ENCODE measurements at places on chromosomes 5 and 9.

DNA sequence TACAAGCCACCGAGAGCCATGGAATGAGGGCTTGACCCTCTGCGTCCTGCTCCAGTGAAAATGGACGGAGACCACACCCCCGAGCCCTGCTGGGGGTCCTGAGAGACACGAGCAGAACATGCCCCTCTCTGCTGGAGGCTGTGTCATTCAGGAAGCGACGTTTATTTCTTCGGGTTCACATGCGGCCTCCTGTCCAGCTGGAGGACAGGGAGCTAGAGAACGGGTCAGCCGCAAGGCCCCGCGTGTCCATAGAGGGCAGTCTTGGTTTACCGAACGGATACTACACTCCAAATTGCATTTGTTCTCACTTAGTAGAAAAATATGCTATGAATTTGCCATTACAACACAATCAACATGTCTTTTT lies 36.1 kb downstream of the MRPL36 start:
- DNase-seq = no peak

DNA sequence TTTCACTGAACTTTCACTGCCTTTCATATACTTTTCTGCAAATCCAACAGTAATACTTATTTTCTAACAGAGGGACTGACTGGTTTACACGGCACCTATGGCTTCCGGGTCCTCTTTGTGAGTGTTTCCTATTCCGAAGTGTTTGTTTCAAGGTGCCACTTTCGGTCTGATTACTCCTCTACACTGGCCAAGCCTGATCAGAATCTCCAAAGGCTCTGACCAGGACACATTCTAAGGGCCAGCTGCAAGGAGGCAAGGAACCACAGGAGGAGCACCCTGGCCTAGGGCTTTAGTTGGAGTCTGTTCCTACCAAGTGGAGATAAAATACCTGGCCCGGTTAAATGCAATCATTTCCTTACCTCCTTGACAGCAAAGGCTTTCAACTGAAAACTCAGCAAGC lies 132.1 kb downstream of the GLIS3 start:
- no peak for DNase-seq

DNA sequence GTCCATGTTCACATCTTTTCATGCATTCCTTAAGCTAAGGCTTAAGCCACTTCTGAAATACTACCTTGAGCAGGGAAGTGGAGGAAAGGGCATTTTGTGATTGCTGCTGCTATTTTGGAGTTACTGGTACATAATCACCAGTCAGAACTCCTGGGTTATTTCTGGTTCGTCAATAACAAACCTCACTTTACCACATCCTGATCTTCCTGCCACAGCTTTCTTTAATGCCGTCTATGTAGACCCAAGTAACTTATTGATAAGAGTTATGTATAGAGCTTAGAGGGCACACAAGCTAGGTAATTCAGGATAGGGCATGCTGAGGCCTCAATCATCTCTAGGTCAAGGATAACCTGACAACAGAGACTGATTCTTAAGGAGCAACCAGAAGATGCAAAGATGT lies 120.7 kb downstream of the DOCK8 start:
- no peak for DNase-seq

- peak; percentile 79 for DNase-seq
These were observed 23.5 kb downstream of the LMX1B start for GRCh38 chr9:126636983-126637798.

DNA sequence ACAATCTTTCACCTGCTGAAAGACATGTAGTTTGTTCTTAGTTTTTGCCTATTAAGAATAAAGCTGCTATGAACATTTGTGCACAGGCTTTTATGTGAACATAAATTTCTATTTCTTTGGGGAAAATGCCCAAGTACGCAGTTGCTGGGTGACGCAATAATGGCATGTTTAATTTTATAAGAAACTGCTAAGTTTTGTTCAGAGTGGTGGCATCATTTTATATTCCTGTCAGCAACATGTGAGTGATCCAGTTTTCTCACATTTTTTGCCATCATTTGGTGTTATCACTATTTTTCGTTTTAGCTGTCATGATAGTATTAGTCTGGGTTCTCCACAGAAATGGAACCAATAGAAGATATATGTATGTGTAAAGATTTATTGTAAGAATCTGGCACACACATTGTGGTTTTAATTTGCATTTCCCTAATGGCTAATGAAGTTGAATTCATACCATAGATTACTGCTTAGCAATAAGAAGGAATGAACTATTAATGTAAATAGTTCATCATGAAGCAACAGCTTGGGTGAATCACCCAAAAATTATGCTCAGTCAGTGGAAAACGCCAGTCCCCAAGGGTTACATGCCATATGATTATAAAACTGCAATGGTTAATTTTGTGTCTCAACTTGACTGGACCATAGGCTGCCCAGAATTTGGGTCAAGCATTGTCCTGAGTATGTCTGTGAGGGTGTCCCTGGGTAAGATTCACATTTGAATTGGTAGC lies 358.6 kb downstream of the MSX2 start:
- no peak for DNase-seq

GRCh38 chr5:170148430-170149205 lies 42.9 kb downstream of the FOXI1 start:
- DNase-seq = no peak

DNA sequence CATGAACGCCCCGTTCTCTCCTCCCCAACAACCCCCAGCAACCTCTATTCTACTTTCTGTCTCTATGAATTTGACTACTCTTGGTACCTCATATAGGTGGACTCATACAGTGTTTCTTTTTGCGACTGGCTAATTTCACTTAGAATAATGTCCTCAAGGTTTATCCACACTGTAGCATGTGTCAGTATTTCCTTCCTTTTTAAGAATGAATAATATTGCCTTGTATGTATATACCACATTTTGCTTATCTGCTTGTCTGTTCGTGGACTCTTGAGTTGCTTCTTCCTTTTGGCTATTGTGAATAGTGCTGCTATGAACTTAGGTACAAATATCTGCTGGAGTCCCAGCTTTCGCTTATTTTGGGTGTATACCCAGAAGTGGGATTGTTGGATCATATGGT lies 42.7 kb downstream of the IQGAP2 start:
- DNase-seq = no peak

GRCh38 chr5:20572614-20573013 lies 584.6 kb upstream of the CDH18 start:
- DNase-seq = no peak

DNA sequence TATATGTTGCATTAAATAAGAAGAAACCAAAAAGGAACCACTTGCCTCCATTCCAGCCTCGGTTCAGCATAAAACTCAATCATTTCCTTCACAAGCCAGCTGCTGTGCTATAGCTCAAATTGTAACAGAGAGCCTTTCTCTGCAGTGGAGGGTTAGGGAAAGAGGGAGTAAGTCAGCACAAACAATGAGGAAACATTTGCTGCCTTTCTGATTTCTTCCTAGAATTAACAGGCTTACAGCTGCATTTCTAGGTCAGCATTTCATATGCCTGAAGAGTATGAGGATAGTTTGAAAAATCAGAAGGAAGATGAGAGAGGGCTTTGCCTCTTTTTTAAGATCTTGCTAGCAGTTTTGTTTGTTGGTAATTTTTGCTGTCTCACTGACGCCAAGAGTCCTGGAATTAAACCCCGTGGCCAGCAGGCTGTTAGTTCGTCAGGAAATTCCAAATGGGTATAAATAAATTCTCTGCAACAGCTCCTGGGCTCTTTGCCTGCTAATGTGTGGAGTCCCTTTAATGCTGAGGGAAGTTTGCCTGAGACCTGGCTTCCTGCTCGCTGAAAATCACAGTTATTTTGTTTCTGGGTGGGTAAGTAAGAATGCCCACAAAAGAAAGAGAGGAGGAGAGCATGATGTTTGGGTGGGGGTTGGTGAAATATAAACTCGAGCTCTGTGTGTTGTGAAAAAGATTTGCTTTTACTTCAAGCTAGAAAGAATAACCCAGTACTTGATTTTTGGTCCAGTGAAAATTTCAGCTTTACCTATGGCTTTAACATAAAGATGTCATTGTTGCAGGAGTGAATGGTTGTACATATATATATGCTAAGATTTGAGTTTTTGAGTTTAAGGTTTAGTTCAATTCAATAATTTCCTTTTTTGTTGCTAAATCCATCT lies 148.1 kb upstream of the DMRT1 start:
- peak; percentile 70 for DNase-seq

- DNase-seq = no peak
These were observed 23.9 kb upstream of the NIM1K start for GRCh38 chr5:43168175-43168574.

- no peak for DNase-seq
These were observed 43.6 kb upstream of the RAD23B start for GRCh38 chr9:107239474-107239873.

DNA sequence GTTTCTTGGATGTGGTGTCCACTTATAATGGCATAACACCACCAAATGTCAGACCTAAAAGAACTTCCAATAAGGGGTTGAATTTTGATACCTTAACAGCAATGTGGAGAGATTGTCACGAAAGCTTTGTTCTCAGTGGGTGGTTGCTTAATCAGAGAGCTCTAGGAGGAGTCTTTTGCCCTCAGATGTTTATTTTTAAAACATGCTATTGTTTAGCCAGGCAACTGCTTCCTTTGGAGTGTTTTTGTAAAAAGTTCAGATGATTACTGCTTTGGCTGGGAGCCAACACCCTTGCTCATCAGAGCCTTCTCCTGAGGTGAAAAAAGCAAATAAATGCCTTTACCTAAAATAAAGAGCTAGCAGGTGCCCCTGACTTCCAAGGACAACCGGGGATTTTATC lies 65.0 kb downstream of the SLC1A1 start:
- no peak for DNase-seq

DNA sequence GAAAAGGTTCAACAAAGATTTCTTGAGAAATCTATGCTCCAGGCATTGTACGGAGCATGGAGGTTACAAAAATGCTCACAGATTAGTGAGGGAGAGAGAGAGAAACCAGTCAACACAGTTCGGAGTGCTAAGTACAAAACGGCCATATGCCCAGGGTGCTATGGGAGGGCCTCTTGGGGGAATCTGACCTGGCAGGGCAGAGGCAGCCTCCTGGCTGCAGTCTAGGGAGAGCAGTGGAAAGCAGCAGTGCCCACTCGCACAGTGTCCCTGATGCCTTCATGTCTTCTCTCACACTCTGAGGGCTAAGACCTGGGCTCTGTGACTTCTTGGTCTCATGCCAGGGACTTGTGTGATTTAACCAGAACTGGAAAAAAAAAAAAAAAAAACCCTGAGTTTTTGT lies 29.8 kb upstream of the SMC5 start:
- DNase-seq = no peak

GRCh38 chr5:87185838-87186237 lies 81.8 kb upstream of the RASA1 start:
- DNase-seq = no peak

DNA sequence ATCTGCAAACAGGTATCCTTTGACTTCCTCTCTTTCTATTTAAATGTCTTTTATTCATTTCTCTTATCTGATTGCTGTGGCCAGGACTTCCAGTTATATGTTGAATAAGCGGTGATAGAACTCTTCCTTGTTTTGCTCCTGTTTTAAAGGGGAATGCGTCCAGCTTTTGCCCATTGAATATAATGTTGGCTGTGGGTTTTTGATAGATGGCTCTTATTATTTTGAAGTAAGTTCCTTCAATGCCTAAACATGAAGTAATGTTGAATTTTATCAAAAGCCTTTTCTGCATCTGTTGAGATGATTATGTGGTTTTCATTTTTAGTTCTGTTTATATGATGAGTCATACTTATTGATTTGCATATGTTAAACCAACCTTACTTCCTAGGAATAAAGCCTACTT lies 300.5 kb upstream of the CTNND2 start:
- DNase-seq = no peak

- DNase-seq = no peak
These were observed 1061.3 kb upstream of the DMAC1 start for GRCh38 chr9:8860925-8861324.

DNA sequence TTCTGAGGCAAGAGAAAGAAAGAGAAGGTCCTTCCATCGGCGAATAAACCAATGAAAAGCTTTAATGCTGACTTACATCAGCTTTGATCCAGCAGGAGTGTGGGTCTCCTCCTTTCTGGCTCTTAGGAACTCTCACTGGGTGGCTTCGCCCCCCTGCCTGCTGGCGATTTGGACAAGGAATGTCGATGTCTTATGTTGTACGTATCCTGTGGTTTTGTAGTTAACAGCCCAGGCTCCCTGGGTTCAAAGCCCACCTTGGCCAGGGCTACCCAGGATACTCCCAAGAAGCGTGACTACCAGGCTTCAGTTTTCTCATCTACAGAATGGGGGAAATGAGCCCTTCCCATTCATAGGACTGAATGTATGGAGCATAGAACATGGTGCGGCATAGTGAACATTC lies 124.2 kb downstream of the ROR2 start:
- DNase-seq = no peak

DNA sequence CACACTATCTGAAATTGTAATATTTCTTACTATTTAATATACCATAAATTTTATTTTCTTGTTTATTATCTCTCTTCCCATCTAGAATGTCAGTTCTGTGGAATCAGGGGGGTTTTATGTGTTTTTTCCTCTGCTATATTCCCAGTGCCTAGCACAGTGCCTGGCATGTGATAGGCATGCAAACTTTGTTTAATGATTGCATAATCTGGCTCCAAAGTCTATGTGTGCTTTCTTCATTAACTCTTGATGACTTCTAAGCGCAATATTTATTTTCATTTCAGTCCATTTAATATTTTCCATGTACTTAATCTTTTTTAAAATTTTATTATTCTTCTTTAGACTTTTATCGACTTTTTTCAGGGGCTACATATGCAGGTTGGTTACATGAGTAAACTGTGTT lies 60.4 kb upstream of the CDK5RAP2 start:
- no peak for DNase-seq

GRCh38 chr5:167665841-167666375 lies 625.5 kb upstream of the WWC1 start:
- DNase-seq = no peak

GRCh38 chr9:94791435-94791834 lies 64.9 kb downstream of the AOPEP start:
- DNase-seq = no peak

DNA sequence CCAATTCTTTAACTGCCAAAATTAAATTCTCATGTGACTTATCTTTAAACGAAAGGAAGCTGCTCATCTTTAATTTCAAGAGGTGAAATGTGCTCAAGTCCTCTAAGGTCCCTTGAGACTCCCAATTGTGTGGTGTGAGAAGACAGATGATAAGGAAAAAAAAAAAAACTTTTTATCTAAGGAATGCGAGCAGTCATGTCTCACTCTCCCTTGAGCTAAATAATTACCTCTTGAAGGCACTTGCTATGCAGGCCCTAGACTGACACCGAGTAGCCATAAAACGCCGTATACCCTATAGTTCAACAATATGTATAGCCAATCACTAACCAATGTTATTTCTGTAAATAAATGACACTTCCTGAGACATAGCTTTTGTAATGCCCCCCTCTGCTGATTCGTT lies 1.5 kb upstream of the DTWD2 start:
- DNase-seq = no peak

- no peak for DNase-seq
These were observed 31.5 kb downstream of the OTULIN start for GRCh38 chr5:14696057-14696456.

DNA sequence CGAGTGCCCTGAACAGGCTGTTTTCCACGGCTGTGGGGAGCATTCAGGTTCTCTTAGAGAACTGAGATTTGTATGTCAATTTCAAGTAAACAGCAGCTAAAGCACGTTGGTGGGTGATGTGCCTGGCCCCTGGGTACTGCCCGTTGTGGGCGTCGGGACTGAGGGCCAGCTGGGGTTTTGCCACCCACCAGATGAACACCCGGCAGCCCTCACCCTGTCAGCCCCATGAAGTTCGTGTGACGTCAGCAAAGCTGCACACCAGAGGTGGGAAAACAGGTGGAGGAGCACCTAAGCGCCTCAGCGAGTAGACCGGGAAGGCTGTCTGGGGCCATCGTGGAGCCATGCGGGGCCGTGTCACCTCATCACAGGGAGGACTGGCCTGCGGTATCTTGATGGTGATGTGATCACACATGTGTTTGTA lies 9.2 kb downstream of the CEP72 start:
- DNase-seq = no peak

- no peak for DNase-seq
These were observed 129.4 kb upstream of the ICE1 start for GRCh38 chr5:5293029-5293428.

All from head of caudate nucleus (tissue), 42 donors.